ENCODE measurements at places on chromosomes 5 and 9. TPM values are rescaled to one million over a fixed set of nuclear protein-coding genes. Genes with fewer than 3 reads are reported as not detected.

CTXN3 gene
- not detected for total RNA-seq

TIMD4 gene
- not detected for total RNA-seq

PFN3 gene
- total RNA-seq: not detected

KCNIP1 gene
- 33.6 TPM for total RNA-seq

PCDHGB4 gene
- total RNA-seq: 10.6 TPM

ERGIC1 gene
- 57.9 TPM for total RNA-seq

ACTBL2 gene
- total RNA-seq: not detected

TSLP gene
- total RNA-seq: under 0.01 TPM

PRUNE2 gene
- 10.8 TPM for total RNA-seq

PCDHB11 gene
- total RNA-seq: 0.13 TPM

HRH2 gene
- total RNA-seq: 0.13 TPM

FLT4 gene
- 236 TPM for total RNA-seq

SAXO1 gene
- total RNA-seq: not detected

CDKN2A gene
- 4.2 TPM for total RNA-seq

PPP3R2 gene
- total RNA-seq: not detected

ZNF346 gene
- total RNA-seq: 13.6 TPM

LHFPL2 gene
- 39.6 TPM for total RNA-seq
